DMS79 treated with DMSO at 0.1 percent for 48 hours (cell line): ENCODE measurements at places on chromosomes 7 and 10.

DNA sequence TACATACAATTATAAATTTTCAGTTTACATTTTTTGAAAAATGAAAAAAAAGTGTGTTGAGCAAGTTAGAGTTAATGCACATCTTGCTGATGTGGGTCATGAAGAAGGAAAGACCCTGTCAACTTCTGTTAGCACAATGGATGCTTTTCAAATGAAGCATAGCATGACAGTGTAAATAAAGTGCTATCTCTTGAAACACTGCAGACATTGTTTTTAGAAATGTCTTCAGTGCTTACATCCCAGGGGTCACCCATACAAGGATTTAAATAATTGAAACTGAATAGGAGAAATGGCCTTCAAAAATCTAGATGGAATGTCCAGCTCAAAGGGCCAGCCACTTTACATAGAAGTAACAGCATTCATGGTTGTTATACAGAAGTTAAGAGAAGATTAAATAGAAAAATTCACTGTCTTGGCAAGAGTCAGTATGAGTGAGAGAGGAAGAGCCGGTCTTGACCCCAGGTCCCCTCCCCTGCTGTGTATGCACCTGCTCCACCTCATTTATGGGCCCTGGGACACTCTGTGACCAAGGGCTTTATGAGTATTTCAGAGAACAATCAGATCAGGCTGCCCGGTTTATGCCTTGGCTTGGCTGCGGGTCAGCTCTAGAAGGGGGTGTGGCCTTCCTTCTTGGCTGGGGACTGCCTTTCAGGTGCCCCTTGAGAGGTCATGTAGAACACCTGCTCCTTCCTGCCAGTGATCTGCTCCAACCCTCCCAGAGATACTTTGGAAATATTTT is 237.7 kb upstream of the TMEM72 start:
- DNase-seq, result peak; percentile 43

- DNase-seq, result peak; percentile 32
These were observed 111.3 kb downstream of the SLIT1 start for GRCh38 chr10:97074256-97075145.

GRCh38 chr7:100400656-100401055 is 27.4 kb downstream of the PILRA start:
- no peak for DNase-seq

GRCh38 chr7:158979635-158980351 is 123.4 kb downstream of the DYNC2I1 start:
- no peak for DNase-seq

GRCh38 chr10:25103703-25104102 is 71.1 kb upstream of the GPR158 start:
- DNase-seq, result no peak

DNA sequence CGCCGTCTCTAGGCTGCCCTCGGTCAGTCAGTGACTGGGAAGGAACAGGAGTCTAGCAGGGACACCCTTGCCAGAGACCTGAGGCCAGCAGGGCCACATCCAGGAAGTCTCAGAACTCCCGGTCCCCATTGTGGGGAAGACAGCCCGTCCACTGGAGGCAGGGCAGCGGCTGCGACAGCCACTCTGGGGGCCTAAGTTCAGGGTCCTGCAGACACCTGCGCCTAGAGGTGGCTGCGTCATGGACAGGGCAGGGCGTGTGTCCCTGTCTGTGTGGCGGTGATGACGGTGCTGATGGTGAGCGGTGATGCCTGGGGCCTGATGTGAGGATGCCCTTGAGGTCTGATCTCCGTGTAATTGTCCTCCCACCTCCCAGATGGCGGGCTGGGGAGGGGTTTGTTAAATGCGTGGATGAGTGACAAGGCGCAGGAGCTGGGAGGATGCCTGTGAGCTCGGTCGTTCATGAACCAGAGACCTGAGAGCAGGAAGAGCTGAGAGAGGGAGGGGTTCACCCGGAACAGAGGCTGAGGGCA is 537.9 kb upstream of the FOXK1 start:
- no peak for DNase-seq

GRCh38 chr10:59290448-59290847 is 71.9 kb downstream of the FAM13C start:
- no peak for DNase-seq

DNA sequence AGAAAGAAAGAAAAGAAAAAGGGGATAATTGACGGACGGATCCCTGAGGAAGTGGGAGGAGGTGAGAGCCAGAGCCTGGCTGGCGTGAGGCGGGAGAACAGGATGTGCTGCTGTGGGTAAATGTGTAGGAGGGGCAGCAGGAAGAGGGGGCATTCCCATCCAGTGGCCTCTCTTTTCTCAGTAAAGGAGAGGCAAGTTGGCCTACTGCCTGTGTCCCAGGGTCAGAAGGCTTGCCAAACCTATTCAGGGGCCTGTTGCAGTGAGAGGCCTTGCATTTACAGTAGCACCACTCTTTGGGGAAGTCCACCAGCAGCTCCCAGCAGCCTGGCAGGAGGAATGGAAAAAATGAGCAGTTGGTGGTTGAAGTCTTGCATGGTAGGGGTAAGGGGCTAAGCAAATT is 26.6 kb upstream of the ASCC1 start:
- no peak for DNase-seq

DNA sequence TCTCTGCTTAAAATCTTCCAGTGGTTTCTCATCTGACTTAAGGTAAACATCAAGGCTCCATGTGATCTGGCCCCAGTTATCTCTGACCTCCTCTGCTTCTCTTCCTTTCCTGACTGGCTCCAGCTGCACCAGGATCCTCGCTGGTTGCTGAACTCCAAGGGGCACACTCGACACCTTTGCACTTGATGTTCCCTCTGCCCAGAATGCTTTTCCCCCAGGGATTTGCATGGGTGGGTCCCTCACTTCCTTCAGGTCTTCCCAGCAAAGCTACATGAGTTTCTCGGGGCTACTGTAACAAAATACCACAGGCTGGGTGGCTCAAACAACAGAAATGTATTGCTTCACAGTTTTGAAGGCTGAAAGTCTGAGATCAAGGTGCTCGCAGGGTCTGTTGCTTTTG is 166.0 kb upstream of the CDCA7L start:
- DNase-seq, result no peak

GRCh38 chr10:129969184-129969910 is 5.3 kb upstream of the EBF3 start:
- DNase-seq, result no peak

DNA sequence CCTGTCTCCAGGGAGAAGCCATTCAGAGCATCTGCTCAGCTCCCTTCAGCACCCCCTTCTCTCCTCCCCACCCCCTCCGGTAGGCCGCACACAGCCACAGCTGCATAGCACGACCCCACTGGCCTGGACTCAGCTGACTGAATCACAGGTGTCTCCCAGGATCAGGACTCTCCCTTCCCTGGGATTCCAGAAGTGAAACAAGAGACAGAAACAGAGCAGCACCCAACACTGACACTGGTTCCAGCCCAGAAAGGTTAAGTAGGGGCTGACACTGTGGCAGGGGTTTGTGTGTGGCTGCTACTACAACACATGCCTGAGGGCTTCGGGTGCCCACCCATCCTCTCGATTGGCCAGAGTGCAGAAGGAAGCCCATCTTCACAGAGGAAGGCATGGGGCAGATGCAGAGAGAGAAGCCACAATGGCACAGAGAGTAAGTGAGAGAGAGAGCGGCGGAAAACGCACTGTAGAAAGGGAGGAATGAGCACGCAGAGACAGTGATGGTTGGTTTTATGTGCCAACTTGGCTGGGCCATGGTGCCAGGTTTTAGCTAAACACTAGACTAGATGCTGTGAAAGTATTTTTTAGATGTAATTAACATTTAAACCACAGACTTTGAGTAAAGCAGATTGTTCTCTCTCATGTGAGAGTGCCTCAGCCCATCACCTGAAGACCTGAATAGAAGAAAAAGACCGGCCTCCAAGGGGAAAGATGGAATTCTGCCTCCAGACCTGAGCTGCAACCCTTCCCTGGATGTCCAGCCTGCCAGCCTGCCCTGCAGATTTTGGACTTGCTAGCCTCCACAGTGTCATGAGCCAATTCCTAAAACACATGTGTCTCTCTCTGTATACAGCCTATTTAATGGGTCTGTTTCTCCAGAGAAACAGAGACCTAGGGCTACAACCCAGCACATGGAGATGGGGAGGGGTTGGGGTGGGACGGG is 107.5 kb downstream of the GRB10 start:
- no peak for DNase-seq

GRCh38 chr7:21617916-21618390 is 75.1 kb downstream of the DNAH11 start:
- no peak for DNase-seq

- DNase-seq, result no peak
These were observed 16.5 kb upstream of the ANTXRL start for GRCh38 chr10:46270086-46270811.
